ENCODE measurements at places on chromosomes 12 and 14. TPM values are rescaled to one million over a fixed set of nuclear protein-coding genes. Genes with fewer than 3 reads are reported as not detected.

The SDSL gene
- 3.8 TPM for total RNA-seq

The IFT43 gene
- 44.3 TPM for total RNA-seq

DNA sequence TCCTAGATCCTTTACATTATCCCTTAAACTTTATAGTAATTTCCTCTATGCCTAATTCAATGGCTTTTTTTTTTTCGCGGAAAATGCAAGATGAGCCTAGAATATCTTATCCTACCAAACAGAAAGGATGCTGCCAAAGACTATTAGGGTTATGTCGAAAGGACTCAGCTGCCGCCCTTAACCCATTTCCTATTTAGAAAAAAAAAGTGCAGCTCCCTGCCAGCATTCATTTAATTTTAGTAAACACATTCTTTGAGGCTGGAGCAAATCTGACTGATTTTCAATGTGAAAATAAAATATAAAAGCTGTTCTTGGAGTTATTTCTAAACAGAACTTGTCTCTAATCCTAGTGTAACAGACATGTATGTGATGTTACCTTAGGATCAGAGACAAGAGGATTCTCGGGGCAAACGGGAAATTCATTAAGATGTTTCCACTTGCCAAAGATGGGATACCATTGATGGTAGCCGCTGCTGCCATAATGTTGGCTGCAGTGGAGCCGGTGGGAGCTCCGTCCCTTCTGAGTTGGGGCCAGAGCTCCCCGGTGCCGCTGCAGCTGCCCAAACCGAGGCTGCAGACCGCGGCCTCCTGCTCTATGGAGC, 8.2 kb upstream of the A2M start:
- no peak for DNase-seq

GRCh38 chr14:35949920-35950513, 123.9 kb downstream of the BRMS1L start:
- DNase-seq = no peak

DNA sequence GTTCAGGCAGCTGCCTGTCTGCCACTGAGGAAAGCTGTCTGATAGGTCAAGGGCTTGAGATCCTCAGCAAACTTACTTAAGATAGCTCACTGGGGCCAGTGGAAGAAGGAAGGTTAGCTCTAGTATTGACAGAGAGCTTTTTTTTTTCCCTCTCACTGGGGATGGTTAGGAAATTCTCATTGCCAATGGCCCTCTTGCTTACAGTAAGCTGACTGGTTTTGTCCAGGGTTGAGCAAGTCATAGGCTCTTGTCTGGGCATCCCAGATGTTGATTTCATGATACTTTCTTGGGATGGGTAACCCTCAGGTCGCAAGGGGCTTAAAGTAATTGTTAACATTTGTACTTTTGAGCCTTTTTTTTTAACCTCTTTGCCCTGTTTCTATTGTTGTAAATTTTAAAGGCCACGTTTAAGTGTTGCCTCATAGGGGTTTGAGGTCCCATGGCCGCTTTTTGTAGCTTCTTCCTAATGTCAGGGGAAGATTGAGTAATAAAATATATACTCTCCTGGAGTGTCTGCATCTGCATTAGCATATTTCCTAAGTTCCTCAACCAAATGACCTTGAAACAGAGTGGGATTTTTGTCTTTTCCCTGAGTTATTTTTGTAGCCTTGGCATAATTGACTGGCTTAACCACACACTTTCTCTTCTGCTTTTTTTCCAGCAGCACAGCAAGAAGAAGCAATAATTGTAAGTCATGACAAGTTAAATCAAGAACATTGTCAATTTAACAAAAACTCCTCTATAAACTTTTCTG, 716.0 kb downstream of the LRFN5 start:
- DNase-seq = no peak
